ENCODE measurements at places on chromosomes 16 and 17. TPM values are rescaled to one million over a fixed set of nuclear protein-coding genes. Genes with fewer than 3 reads are reported as not detected.

The KRT25 gene
- total RNA-seq = 0.59 TPM

The LHX1 gene
- total RNA-seq = not detected

The CCL14 gene
- total RNA-seq = 28.2 TPM

The KRT9 gene
- 0.91 TPM for total RNA-seq

The MAP2K6 gene
- total RNA-seq = 2.0 TPM

The UBB gene
- 678 TPM for total RNA-seq

The EFCAB5 gene
- total RNA-seq = 0.46 TPM

The UTS2R gene
- not detected for total RNA-seq

The CTDNEP1 gene
- total RNA-seq = 65.4 TPM

The TBC1D3C gene
- not detected for total RNA-seq

The MILR1 gene
- not detected for total RNA-seq

The SNAI3 gene
- 0.39 TPM for total RNA-seq

The RGS11 gene
- total RNA-seq = 0.86 TPM

The SEPTIN12 gene
- total RNA-seq = not detected

All from lower leg skin (tissue), 4 donors.